Stimulated activated CD8-positive, alpha-beta memory T cell treated with anti-CD3 and anti-CD28 coated beads, Interleukin-2, amount 100 ng/mL, for 1 hour (primary cell): ENCODE measurements at places on chromosomes 5 and 9.

- DNase-seq, result no peak
Observed at GRCh38 chr5:10788358-10788757, 27.3 kb upstream of the DAP start.

- no peak for DNase-seq
Observed at GRCh38 chr5:101728933-101729332, 567.2 kb downstream of the SLCO4C1 start.

DNA sequence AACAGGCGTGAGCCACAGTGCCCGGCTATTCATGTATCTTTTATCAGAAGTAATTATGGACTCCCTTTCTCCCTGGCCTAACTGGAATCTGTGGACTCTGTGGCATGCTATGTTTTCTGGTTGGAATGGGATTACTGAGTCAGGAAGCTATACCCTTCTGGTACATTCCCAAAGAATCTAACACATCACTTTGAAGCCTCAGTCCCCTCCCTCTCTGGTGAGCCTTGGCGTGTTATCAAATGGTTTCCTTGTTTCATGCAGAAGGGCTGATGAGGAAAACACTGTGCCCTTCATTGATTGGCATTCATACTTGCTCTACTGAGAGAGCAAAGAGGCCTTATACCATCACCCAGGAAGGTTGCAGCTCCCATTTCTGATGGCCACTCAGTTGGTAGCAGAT is 22.9 kb downstream of the C5orf15 start:
- DNase-seq, result no peak

GRCh38 chr9:70784456-70784855 is 337.0 kb downstream of the TRPM3 start:
- no peak for DNase-seq

DNA sequence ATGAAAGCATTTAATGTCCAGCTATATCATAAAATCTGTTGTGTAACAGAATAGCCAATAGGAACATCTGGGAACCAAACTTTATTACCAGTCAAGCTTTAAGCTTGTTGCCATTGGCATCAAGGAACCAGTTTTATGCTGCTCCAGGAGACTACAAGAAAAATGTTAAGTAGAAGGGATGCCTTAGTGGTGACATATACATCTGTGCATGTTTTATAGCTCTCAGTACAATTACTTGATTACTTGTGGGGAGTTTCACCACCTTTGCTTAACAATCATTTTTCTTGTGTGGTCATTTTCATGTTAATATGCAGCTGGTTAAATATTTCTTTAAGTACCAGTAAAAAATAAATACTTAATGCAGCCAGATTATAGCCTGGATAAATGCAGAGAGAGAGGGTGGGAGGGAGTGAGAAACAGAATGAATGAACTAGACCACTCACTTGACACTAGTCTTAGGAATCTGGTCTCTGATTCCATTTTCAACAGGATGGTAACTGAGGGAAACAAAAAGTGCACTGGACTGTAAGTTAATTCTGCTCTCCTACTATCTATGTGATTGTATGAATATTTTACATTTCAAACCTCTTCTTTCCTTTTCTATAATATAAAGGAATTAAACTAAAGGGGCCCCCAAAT is 35.7 kb upstream of the LURAP1L start:
- no peak for DNase-seq

- no peak for DNase-seq
Observed at GRCh38 chr5:36366883-36367282, 65.2 kb upstream of the RANBP3L start.

DNA sequence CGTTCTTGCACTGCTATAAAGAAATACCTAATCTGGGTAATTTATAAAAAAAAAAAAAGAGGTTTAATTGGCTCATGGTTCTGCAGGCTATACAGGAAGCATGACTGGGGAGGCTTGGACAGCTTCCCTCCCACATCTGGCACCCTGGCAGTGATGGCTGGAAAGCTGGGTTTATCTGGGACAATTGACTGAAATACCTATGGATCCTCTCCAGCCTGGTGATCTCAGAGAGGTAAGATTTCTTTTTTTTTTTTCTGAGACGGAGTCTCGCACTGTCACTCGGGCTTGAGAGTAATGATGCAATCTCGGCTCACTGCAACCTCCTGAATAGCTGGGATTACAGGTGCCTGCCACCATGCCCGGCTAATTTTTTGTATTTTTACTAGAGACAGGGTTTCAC is 22.7 kb upstream of the UGCG start:
- no peak for DNase-seq

- no peak for DNase-seq
Observed at GRCh38 chr9:135157856-135158563, 70.5 kb downstream of the OLFM1 start.

- no peak for DNase-seq
Observed at GRCh38 chr5:31853398-31854135, 214.6 kb downstream of the PDZD2 start.

DNA sequence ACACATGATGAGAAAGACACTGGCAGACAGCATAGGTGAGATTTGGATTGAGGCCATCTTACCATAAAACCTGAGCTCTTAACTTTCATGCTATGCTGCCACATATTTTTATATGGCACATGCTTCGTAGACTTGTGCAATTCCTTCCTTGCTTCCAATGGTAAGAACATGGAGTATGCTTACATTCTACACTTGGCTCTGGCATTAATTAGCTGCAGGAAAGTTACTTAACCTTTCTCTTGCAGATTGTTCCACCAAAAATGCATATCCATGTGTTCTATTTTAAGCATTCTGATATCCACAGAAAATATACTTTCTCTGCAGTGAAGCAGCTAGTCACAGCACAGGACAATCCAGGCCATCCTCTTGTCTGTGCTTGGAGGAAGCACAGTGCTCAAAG is 119.4 kb downstream of the MPDZ start:
- DNase-seq, result no peak

GRCh38 chr5:135508496-135509005 is 27.2 kb downstream of the NEUROG1 start:
- no peak for DNase-seq

DNA sequence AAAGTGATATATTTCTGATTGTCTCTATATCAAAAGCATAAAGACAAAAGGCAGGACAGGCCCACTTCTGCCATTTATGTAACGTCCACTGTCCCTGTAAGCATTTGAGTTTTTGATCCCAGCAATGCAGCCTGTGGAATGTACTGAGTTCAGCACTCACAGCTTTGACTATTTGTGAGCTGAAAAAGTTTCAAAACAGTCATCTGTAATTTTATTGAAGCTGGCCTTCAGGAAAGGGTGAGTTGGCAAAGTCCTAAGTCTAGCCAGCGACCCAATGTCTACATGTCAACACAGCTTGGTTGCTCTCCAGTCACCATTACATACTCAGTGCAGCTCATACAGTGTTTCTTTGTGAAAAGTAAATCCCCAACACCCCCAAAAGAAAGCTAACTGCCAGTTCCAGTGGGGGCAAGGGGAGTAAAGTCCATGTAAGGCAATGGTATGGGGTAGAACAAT is 9.7 kb downstream of the LIFR start:
- DNase-seq, result no peak

DNA sequence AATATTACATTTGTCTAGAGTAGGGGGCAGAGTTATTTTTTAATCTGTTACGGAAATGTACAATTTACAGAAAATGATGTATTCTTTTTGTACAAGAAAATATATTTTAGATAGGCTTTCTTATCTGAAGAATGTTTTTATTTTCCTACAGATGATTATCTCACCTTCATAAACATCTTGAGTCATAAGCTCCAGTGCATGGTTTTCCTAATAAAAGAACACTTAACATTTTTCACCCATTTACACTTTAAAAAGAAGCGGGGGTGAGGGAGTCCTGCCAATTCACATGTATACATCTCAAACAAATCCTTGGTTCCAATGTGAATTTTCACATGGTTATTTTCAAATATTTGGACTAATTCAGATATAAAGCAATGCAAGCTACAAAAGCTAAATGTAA is 85.0 kb downstream of the MLLT3 start:
- no peak for DNase-seq

DNA sequence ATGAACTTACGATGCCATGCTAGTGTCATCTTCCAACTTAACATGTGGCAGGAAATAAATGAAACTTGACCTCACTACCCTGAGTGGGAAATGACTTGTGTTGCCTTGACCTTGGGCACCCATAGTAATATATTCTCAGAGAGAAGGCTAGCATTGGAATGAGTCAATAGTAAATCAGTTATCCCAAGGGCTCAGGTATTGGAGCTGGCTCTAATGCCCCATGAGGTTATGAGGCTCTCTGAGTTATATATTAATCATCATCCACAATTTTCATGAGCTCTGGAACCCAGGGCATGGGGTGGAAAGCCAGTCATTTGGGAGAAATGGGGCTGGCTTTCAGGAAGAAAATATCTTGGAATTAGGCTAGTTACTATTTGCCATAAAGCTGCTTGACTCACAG is 42.4 kb upstream of the SMIM32 start:
- DNase-seq, result no peak

DNA sequence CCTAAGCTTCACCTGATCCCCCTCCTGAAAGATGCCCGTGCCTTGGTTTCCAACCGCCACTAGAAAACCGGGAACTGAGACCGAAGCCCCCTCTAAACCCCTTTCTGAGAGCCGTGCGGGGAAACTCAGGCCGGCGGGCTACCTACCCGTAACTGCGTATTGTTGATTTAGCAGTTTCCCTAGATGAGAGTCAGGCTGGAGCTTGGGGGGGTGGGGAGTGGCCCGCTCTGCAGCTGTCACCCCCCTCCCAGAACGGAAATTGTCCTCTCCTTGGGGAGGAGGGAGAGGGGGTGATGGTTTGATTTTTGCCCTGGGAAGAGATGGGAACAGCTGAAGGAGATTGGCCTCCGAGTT is 2.5 kb downstream of the CXXC5 start:
- DNase-seq, result no peak

- DNase-seq, result no peak
Observed at GRCh38 chr5:138408023-138408422, 30.8 kb upstream of the REEP2 start.

DNA sequence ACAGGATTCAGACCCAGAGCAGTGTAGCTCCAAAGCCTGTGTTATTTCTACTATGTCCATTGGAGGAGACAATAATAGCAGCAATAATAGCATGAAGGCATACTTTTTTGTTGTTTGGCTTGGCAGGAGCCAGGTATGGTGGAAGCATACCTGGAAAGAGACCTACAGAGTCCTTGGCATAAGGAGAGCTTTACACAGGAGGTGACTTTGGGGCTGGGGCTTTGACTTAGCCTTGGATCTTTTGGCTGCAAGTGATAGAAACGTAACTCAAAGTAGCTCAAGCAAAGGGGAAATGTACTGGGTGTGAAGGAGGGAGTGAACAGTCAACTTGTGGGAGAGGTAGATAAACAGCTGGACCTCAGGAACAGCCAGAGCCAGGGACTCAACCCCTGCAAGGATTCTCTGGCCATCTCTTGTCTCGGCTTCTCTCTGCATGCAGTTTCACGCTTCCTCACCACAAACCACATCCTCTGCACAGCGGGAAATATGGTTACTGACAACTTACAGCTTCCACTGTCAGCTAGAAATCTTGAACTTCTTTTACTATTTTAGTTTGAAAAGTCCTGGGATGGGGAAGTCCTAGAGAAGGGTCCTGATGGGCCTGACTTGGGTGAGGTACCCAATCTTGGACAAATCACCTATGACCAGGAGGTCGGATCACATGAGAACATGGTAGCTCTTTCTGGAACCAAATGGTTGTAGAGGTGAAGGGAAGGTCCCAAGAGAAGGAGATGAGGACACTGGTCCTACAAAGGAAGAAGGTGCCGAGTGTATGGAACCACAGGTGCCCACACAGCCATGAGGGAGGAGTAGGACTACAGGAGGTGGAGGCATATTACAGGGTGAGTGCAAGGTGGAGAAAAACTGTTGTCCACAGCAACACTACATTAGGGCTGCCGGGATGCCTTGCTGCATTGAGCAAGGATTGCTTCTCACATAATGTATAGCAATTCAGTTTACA is 47.0 kb upstream of the TGFBR1 start:
- DNase-seq, result peak; percentile 43

- DNase-seq, result no peak
Observed at GRCh38 chr5:156188016-156188415, 138.9 kb upstream of the SGCD start.

- no peak for DNase-seq
Observed at GRCh38 chr9:16136961-16137360, 584.1 kb downstream of the CCDC171 start.

- no peak for DNase-seq
Observed at GRCh38 chr9:89501311-89501898, 3.5 kb upstream of the SEMA4D start.

DNA sequence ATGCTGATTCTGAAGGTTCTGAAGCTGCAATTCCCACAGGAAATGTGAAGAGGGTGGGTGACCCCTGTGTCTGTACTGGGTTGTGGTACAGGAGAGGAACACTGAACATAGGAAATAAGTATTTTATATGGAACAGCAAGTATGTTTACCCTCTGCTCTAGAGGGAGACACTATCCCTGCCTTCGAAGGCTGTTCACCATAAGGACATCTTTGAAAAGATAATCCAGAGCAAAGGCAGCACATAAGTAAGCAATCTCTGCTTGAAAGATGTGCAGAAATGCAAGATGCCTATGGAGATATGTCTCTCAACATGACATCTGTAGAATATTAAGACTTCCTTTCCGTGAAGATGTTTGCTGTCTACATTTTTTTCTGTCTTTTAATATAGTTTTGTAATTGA is 184.4 kb upstream of the EFNA5 start:
- DNase-seq, result no peak

- DNase-seq, result no peak
Observed at GRCh38 chr5:95424016-95424415, 32.9 kb downstream of the FAM81B start.

GRCh38 chr9:82091100-82091499 is 102.5 kb downstream of the SPATA31D1 start:
- no peak for DNase-seq

DNA sequence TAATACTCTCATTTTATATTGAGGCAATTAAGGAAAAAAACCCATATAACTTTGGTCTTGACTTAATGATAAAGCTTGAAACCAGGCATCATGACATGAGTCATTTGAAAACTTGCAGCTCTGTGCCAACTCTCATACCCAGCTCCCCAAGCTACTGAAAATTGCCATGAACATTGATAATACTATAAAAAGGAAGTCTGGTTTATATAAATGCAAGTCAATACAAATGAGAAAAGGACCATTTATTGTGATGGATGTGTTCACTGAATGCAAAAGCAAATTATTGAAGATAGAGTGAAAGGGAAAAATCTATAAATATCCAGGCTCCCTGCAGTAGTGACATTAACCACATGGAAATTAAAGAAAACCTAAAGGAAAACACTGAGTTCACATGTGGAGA is 116.3 kb downstream of the DEPDC1B start:
- DNase-seq, result no peak

- DNase-seq, result no peak
Observed at GRCh38 chr5:117624201-117624600, 1049.6 kb upstream of the SEMA6A start.

DNA sequence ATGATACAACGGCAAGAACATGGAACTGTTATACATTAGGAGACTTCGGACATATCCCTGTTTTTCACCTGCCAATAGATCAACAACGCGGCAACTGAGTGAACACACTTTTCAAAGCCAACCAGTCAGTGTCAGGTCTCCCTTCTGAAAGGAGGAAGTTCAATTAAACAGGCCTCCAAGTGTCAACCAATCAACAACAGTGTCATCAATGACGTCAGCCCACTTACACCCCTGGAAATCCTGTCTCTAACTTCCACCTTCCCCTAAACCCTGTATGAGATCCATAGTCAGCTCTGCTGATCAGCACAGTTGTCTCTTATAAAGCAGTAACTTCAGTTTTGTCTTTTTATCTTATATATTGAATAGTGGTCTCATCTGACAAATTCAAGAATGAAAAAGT is 36.6 kb downstream of the DMRT3 start:
- DNase-seq, result no peak

GRCh38 chr5:167442922-167443321 is 848.5 kb upstream of the WWC1 start:
- no peak for DNase-seq

GRCh38 chr9:136100700-136101614 is 5.9 kb upstream of the NACC2 start:
- no peak for DNase-seq
